ENCODE measurements at places on chromosomes 11 and 22. TPM values are rescaled to one million over a fixed set of nuclear protein-coding genes. Genes with fewer than 3 reads are reported as not detected.

DNA sequence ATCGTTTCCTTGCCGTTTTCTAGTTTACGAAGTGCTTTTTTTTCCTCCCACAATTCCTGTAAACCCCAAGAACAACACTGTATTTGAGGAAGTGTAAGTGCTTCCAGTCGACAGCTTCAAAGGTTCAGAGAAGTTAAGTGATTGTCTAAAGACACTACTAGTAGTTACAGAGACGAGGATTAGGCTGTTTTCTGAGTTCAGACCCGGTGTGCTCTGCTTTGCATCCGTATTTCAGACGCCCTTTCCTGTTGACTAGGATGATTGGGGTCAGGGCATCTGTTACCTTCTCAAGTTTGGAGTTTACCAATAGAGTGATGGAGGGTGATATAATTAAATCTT is 430 bp downstream of the CLP1 start:
- no peak for DNase-seq

- DNase-seq, result no peak
Measured at GRCh38 chr11:63501236-63501635, 4.6 kb upstream of the LGALS12 start.

Gene OMP
- total RNA-seq, result not detected

Gene CYTH4
- total RNA-seq, result not detected

- DNase-seq, result no peak
Measured at GRCh38 chr11:131042041-131042390, 125.7 kb upstream of the SNX19 start.

DNA sequence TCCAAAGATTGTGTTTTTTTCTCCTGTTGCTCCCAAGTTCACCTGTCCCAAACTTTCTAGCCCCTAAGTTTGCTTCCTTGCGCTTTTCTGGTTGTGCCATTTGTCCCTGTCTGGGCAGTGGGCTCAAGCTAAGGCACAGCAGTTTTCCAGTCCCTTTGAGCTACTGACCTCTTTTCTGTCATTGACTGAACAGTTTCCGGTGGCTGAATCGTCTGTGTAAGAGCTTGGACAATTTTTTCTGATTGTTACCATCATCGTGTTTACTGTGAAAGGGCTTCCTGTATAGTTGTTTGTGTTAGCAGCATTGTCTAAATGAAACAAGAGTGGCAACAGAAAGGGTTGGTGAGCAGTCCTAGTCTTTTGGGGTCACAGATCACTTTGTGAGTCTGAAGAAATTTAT is 49.8 kb downstream of the BMAL1 start:
- no peak for DNase-seq

Gene OR5D13
- total RNA-seq, result not detected

DNA sequence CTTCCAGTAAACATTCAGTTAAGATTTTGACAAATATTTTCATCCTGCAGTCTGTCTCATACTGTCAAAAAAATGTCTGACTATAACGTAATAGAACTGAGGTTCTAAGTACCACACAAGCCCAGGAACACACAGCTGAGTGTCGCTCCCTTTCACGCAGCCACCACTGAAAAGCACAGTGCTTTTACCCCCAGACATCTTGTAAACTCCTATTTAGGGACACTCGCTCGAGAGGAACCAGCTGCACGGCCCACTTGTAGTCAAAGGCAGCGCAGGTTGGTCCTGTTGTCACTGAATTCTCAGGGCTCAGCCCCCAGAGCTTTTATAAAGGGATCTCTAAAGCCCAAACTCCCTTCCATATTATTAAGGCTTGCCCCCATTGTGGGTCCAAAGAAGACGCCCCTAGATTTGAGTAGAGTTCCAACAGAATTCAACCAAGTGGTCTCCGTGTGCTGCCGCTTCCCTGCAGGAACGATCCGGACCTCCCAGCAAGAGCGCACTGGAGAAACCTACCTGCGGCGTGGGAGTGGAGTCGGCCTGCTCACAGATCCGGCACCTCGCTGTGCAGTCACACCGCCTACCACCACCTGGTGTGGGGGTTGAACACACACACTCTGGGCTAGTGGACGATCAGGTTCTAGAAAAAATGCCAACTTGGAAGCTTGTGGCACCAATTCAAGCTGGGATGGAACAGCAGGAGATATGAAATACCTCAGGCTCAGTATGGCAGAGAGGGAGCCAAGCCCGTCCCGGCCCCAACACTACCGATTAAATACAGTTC is 23.4 kb downstream of the ASPHD2 start:
- no peak for DNase-seq

DNA sequence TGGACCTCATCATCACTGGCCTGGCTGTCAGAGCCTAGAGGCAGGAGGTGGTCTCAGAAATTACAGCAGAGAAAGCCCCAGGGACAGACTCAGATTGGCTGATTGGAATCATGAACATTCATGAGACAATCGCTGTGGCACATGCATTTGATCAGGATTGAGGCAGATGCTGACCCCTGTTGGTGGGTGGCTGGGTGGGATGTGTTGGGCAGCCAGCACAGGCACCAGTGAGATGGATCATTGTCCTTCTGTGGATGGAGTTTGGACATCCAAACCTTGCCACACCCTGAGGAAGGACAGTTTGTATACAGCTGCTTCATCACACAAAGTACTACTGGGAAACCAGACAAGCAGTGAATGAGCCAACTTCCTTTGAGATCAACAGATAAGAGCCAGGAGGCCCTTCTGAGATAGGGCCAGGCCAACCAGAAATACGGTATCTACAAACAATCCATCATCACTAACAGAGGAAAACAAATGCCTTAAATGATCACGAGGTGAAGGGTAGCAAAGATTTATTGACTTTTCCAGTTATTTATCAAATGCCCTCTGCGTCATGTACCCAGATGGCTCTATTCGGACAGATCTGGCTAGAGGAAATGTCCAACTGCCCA is 17.3 kb downstream of the COMMD9 start:
- no peak for DNase-seq
